ENCODE measurements at places on chromosomes 16 and 17.

DNA sequence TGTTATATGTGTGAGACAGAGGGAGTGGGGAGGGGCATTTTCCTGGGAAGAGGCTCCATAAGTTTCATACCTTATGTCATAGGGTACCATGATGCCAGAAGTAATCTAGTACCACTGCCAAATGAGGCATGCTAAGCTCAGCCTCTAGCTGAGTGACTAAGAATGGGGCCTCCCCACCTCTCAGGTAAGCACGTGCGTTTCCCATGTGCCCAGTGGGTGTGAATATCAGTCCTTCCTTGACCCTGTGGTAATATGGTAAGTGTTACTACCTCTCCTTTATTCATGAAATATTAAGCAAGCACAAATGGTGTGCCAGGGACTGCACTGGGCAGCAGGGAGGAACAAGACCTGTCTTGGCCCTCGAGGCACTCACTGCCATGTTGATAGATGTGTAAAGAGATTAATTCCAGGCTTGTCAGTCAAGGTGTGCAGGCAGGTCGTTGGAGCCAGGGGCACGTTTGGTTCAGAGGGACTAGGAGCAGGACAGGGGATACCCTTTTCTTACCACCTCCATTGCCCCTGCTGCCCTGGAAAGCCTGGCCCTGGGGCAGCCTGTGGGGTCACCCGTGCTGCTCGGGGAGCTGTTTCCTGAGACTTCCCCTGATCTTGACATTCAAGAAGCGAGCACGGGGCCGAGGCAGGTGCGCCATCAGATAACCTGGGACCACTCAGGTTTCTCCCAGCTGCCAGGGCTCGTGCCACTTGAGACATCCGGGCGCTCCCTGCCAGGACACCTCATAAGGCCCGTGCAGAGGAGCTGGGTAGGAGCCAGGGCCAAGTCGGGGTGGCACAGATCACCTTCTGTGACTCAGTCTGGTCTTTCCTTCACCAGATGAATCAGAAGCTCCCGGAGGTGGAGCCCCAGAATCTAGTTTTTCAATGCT is 8.8 kb downstream of the RSAD1 start:
- DNase-seq, result peak; percentile 66

DNA sequence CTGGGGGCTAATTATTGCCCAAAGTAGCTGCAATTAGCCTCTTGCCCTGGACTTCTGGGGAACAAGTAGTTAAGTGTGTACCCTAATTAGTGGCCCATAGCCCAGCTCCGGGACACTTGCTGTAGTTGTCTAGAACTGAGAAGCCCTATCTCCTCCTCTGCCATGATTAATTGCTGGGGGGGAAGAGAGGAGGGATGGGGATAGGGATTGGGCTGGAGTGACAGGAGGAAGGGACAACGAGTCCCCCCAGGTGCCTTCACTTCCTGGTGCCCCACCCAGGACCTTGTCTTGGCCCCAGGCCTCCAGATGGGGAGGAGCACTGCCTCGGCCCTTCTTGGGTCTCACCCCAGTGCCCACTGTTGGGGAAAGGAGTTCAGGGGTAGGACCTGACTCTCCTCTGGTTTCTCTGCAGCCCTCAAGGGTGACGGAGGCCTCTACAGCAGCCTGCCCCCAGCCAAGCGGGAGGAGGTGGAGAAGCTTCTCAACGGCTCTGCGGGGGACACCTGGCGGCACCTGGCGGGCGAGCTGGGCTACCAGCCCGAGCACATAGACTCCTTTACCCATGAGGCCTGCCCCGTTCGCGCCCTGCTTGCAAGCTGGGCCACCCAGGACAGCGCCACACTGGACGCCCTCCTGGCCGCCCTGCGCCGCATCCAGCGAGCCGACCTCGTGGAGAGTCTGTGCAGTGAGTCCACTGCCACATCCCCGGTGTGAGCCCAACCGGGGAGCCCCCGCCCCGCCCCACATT is 17.4 kb downstream of the NGFR start:
- DNase-seq, result no peak

DNA sequence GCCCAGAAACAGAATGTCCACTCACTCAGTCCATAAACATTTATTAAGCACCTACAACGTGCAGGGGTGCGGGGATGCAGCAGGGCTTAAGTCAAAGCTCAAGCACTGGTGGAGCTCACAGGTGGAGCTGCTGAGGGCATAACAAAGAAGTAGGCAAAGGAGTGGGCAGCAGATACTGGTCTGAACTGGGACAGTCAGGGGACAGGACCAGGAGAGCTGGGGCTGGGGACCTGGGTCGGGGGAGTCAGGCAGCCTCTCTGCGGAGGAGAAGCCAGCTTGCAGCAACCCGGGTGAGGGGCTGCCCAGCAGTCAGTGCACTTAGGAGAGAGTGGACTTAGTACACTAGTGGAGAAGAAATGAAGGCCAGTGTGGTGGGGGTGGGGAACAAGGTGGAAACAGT is 10.0 kb upstream of the TNFRSF13B start:
- no peak for DNase-seq

GRCh38 chr16:17278988-17279387 is 191.8 kb downstream of the XYLT1 start:
- no peak for DNase-seq

DNA sequence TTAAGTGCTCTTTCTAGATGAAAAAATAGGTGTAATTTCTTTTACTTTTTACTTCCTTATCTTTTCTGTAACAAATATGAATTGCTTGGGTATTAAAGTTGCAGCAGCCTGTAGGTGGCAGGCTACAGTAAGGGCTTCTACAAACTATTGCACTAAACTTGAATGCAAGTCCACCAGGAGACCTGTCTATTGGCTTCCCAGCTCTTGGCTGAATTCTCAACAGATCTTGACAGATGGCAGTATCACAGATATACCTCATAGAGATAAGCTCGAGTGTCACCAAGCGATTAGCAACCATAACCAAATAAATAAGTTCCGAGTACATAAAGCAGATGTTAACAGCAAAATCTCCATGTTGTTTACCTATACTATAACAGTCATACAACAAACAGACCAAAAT is 5.9 kb downstream of the BBS2 start:
- peak; percentile 84 for DNase-seq

DNA sequence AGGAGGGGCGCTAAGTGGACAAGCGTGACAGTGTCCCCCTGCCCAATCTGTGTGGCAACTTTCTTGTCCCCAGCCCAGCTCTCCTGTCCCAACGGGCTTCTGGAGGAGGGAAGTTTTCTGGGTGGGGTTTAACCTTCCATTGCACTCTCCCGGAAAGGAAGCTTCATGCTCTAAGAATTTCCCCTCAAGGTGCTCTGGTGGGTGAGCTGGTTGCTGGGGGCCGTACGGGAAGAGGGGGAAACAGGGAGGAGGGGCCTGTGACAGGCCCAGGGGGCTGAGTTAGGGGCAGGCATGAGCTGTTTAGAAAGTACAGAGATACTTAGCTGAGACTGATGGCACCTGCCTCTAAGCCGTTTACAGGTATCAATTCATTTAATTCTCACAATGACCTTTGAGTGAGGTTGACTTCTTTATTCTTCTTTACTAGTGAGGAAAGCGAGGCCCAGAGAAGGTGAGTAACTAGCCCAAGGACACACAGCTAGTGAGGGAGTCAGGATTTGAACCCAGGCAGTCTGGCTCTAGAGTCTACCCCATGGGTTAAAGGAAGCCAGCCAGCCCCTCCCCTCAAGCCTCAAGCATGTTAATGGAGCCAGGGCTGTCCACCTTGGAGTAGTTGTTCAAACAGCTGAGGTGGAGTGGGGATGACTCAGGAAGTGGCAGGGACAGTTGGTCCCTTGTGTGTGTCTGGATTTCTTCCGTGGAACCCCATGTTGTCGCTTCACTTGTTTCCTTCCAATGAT is 18.9 kb downstream of the ADGRG1 start:
- no peak for DNase-seq

DNA sequence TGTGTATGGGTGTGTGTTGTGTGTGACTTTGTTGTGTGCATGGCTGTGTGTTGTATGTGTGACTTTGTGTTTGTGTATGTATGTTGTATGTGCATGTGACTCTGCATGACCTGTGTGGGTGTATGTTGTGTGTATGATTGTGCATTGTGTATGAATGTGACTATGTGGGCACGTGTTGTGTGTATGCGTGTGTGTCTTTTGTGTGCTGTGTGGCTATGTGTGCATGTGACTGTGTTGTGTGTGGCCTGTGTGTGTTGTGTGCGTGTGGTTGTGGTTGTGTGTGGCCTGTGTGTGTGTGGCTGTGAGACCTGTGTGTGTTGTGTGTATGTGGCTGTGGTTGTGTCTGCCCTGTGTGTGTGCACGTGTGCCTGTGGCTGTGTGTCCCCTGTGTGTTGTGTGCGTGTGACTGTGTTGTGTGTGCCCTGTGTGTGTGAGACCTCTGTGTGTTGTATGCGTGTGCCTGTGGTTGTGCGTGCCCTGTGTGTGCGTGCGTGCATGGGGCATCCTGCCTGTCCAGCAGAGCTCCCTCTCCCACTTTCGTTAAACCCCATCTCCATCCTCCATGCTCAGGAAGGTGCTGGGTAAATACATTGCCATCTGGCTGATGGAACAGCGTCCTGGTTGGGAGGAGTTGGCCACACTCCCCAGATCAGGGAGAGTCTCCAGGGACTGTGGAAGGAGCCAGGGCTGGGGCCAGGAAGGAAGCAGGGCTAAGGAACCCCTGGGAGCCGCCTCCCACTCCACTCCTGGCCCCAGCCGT is 90.1 kb upstream of the GSE1 start:
- no peak for DNase-seq

DNA sequence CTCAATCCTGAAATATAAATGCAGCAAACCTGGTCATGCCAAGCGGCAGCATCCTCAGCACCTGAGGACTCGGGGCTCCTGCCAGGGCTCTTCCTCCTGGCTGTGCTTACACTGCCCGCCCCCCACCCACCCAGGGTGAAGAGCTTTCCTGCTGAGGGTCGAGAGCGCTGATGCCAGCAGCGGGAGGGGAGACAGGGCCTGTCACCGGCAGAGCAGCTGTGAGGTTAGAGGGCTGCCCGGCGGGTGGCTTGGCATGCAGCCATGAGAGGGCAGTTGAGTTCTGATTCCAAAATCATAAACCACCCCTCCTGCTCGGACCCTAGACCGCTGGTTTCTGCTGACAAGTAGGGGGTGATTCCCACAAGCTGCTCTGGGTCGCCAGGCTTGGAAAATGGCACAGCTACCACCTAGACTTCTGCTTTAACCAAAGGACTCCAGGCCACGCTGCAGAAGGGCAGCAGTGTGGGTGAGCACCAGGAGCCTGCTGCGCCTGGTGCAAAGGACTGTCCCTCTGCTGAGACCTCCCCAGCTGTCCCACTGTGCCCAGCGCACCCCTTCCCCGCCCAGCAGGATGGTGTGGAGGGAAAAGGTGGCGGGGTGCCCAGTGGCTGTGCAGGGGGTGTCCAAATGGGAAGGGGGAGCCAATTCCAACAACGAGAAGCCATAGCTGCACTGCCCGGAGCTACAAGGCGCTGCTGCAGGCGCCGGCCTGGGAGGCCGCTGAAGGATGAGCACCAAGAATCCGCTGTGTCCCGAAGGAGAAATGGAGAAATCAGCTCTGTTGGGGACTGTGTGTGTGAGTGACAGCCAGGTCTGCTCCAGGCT is 26.6 kb downstream of the MXRA7 start:
- no peak for DNase-seq

GRCh38 chr17:4130715-4131114 is 12.1 kb downstream of the ZZEF1 start:
- DNase-seq, result no peak

DNA sequence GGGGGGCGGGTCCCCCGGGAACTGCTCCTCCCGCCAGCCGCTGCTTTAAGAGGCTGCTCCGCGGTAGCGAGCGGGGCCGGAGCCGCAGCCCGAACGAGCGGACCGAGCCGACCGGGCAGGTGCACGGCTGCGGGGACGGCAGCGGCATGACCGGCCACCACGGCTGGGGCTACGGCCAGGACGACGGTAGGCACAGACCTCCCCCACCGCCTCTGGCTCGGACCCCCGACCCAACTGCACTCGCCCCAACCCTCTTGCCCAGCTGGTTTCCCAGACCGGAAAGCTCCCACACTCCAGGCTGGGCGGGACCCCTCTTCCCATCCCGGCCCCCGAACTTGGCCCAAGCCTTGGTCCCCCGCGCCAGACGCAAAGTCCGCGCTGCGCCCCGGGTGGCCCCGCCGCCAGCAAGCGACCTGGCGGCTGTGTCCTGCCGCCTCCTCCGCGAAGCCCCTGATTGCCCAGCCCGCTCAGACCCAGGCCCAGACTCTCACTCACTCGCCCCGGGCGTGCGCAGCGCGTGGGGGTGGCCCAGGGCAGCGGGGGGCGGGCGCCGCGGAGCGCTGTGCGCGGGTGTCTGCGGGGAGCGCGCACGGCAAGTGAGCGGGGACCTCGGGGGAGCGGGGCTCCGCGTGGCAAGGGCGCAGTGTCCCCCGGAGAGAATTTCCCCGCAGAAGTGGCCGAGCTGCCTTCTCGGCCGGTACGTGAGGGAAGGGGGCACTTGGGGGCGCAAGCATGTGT is at the start of gene CA7:
TSS of gene CA7 (plus strand) at position 73 of the 738 bp plus-strand sequence. CDS start at position 147, 74 bp downstream.
- no peak for DNase-seq

- DNase-seq, result no peak
Observed at GRCh38 chr17:45101883-45102811, 30.2 kb downstream of the PLCD3 start.

- peak; percentile 79 for DNase-seq
Observed at GRCh38 chr16:19520861-19521331, 1.0 kb downstream of the GDE1 start.

DNA sequence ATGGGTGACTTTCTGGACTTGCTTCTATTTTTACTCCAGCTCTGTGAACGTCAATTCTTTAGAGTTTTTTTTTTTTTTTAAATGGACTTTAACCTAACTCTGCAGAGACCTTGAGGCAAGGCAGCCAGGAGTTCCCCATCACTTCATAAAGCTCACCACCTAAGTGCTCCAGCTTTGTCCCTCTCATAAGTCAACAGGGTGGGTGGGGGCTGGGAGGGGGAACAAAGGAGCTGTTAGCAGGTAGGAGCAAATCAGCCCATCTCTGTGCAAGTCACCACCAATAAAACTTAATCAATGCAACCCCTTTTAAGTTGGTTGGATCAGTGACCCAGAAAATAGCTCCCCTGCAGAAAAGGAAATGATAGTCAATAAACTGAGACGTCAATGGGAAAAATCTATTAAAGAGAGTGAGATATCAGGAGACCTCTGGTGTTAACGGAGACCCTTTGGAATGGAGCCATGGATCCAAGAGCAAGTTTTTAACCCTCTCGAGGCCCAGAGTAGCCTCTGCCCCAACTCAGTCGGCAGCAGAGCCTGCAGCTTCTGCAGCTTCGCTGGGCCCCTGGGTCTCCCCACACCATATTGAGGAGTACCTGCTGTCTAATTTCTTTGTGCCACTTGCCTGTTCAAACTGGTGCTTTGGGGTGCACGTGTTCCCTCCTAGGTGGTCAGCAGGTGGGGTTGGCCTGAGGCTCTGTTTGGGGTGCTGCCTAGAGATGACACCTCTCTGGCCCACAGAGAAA is 27.6 kb upstream of the ETV4 start:
- no peak for DNase-seq

GRCh38 chr17:1267471-1267943 is 2.7 kb upstream of the BHLHA9 start:
- peak; percentile 40 for DNase-seq

DNA sequence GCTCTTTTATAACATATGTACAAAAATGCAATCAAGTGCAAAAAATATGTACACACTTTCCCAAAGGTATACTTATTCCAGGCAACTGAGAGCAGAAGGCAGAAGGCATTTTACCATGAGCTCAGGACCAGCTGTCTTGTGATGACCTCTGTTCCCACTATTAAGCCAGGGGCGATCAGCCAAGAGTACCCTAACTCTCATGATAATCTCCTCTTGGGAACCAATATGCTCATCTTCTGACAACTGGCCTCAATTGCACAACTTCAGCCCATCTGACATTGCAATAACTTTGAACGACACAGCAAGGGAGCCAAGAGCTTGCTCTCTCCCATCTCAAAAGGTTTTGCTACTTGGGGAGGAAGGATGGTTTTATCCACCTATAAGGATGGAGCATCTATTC is 471.9 kb downstream of the HS3ST3B1 start:
- no peak for DNase-seq

Measured in RKO (cell line).